ENCODE measurements at places on chromosomes 7 and 10.
A peak's percentile ranks its signal among the peaks of the same experiment; 100 is the strongest.

- no peak for DNase-seq
Measured at GRCh38 chr10:104750291-104750690, 109.2 kb downstream of the SORCS3 start.

- DNase-seq: no peak
Measured at GRCh38 chr10:29217292-29217738, 71.6 kb upstream of the LYZL1 start.

- no peak for DNase-seq
Measured at GRCh38 chr10:120426306-120426705, 30.7 kb upstream of the PLPP4 start.

GRCh38 chr10:70267161-70267933 lies 16.5 kb downstream of the NPFFR1 start:
- DNase-seq: peak; percentile 6

DNA sequence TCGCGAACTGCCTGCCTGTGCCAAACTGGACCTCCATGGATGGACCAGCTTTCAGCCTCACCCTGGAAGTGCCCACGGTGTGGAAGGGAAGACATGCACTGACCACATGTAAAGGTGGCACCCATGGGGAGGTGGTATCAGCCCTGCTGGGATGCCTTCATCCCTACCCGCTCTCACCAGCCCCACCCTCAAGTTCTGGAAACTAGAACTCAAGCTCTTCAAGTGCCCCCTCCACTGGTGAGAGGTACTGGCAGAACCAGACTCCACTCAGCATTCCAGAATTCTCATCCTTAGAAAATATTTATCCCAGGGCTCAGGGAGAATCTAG lies 5.9 kb downstream of the ZNF488 start:
- DNase-seq: no peak

GRCh38 chr7:41763626-41764025 lies 60.7 kb upstream of the INHBA start:
- DNase-seq: no peak

DNA sequence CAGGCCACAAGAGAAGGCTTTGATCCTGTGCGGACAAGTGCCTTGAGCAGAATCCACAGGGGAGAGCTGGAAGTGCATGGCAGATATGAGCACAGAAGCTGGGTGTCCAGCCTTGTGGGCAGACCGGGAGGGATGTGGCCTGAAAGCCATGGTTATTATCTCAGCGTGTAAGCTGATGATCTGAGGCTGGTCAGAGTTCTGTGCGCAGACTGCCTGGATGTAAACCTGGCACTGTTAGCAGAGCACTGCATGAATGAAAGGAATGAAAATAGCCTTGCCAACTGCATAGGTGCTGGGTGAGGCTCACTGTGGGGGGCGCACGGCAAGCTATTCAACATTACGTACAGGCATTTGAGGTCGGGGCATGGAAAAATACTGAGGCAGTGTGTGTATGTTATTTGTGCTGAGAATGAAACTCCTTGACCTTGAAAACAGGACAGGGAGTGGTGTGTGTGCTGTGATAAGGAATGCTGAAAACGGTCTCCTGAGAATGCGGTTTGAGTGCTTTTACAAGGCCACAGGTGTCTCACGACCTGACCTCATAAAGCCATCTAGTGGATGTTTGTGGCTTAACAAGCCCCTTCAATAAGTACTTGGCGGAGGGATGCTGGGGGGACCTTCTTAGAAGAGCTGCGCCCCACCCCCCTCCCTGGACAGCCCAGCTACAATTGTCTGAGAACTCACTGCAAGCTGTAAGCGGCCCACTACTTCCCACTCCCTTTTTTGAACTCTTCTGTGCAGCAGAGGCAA lies 18.7 kb downstream of the AKR1C1 start:
- DNase-seq: no peak

DNA sequence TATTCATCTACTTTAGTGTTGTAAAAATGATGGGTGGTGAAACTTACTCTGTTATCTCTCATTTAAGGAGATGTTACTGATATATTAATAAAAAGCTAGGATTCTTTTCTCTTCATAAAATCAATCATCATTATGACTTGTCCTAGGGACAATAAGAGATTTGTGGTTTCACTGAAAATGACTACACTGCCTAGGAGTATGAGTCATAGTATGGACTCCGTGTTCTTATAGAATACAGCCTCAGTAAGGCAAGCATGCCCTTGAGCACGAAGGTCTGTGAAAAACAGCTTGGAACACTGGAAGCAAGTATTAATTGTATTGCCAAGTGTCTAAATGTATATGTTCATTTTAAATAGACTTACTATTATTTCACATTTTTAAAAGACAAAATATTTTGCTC lies 749.2 kb upstream of the PCDH15 start:
- no peak for DNase-seq

DNA sequence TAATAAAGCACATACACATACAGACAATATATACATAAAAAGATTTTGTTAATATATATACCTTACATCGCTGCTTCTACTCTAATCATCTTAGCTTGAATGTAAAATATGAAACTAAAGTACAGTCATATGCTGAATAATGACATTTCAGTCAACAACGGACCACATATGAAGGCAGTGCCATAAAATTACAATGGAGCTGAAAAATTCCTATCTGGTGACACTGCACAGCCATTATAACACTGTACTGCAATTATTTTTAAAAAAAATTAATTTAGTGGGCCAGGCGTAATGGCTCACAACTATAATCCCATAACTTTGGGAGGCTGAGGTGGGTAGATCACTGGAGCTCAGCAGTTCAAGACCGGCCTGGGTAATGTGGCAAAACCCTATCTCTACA lies 122.3 kb downstream of the JMJD1C start:
- DNase-seq: no peak

DNA sequence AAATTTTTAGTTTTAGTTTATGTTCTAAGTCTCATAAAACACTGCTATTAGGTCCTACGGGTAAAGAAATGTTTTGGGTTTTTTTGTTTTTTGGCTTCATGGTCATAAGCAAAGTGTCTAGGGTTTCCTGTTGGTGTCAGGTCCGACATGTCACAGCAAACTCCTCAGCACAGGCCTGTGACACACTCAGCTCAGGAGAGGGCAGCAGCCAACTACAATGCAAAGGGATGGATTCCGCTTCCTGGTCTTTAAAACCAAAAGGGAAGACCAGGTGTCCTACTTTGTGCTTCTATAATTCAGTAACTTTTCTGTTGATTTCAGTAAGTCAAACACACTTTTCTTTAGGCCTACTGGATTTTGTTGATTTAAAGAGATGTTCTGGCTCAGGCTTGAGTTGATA lies 83.8 kb upstream of the MACROH2A2 start:
- DNase-seq: no peak

DNA sequence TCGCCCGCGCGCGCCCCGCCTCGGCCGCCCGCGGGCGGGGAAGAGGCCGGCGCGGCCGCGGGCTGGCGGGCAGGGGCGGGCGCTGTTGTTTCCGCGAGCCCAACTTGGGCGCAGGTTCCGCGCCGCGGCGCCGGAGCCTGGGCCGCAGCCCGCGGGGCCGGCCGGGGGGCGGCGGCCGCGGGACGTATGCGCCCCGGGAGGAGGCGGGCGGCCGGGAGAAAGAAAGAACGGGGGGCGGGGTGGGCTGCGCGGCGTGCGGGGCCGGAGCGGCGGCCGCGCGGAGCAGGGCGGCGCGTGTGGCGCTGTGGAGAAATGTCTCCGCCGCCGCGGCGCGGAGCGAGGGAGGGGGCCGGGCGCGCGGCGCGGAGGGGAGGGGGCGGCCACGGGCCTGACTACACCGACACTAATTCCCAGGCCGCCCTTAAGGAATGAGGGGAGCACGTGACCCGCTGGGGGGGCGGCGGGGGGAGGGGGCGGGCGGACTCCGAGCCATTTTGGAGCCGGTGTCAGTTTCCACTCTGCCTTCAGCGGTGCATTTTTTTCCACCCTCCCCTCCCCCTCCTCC lies at the start of gene BMI1:
Gene BMI1, plus strand, starts transcription at position 509 of the 565 bp plus-strand sequence. CDS start 5,351 bp downstream, outside the sequence.
- DNase-seq: no peak

DNA sequence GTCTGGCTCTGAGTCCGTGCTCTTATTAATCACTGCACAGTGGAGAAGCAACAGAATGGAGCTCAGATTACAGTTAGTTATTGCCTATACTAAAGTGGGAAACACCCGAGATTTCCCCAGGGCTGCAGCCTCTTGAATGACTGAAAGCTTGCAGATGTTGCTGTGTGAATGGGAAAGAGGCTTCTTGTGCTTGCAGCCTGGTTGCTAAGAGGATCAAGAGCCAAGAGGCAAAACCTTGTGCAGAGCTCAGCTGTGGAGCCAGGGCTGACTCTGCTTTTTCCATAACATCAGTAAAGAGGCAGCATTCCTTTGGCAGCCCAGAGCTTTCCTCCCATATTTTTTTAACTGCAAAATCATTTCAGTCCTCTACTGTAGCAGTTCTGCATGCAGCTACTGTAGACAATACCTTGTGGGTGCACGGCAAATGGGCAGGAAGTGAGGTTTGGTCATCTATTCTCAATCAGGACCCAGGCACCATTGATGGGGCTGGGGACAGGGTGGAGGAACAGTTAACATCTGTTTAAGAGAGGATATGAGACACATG lies 86.5 kb downstream of the RALA start:
- no peak for DNase-seq

GRCh38 chr10:50501478-50501877 lies 122.3 kb downstream of the SGMS1 start:
- no peak for DNase-seq

- DNase-seq: no peak
Measured at GRCh38 chr10:123303581-123304337, 149.6 kb downstream of the BUB3 start.

DNA sequence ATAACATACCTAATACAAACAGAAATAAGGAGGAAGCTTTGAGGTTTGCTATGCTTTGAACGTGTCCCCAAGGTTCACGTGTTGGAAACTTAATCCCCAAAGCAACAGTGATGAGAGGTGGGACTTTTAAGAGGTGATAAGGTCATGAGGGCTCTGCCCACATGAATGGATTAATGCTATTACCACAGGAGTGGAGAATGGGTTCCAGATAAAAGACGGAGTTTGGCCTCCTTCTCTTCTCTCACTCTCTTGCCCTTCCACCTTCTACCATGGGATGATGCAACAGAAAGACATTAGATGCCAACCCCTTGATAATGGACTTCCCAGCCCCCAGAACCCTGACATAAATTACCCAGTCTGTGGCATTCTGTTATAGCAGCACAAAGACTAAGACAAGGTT lies 9.6 kb downstream of the ITGB1 start:
- no peak for DNase-seq

Data from AML-193 (cell line).